ENCODE measurements at places on chromosomes 6 and 20.
A peak's percentile ranks its signal among the peaks of the same experiment; 100 is the strongest.

- no peak for DNase-seq
These were observed 112.9 kb downstream of the FOXO3 start for GRCh38 chr6:108673602-108674001.

DNA sequence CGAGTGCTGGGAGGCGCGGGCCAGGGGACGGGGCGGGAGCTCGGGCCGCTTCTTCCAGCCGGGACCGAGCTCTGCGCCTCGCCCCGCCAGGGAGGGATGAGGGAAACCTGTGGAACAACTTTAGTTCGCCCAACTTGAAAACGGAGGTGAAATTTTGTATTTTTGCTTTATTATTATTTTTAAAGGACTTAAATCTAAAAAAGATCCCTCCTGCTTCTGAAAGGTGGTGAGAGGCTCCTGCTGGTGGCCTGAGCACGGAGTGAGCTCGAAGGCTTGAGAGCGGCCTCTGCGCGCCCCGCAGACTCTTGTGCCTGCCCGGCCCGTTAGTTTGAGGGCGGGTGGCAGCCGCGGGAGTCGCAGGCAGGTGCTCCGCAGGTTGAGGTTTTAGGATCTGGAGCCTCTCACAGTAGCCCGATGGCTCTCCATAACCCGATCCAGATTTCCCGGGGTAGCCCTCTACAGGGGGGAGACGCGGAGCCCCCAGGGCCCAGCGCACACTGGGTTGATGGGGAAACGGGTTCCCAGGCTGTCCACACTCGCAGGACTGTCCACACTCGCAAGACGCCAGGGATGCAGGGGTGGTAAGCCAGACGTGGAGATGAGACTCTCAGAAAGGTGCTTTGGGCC, 46.2 kb upstream of the SUPT3H start:
- DNase-seq: peak; percentile 50

DNA sequence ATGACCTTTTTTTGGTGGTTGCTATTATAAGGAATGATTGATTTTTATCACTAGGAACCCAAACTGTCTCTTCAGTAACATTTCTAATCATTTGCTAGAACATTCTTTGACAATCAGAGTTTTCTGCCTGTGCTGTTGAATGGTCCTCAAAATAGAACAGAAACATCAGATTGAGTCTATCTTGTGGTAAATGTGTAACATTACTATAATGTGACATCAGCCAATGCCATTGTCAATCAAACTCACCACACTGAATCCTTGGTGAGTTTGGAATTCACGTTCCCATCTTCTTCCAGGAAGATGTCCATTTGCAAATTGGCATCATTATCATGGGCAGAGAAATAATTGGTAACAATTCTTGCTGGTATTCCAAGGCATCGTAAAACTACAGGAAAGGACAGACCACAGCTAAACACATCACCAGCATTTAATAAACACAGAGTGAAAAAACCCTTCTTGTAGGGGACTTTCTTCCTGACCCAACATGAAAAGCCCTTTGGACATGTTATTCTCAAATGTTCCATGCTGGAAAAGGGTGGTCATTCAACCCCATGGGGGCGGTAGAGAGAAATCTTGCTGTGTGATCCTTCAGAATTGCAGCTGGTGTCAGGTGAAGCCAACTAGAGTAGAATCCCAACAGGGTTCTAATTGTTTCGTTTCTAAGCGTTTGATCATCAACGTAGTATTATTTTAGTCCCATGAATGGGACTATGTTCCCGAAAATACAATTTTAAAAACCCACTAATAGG, 98.5 kb downstream of the F13A1 start:
- peak; percentile 48 for DNase-seq

GRCh38 chr6:40509716-40510260, 77.4 kb downstream of the LRFN2 start:
- no peak for DNase-seq

- no peak for DNase-seq
These were observed 1.9 kb upstream of the NR2E1 start for GRCh38 chr6:108163644-108164542.

GRCh38 chr6:161922631-161923119, 648.8 kb upstream of the AGPAT4 start:
- peak; percentile 78 for DNase-seq

DNA sequence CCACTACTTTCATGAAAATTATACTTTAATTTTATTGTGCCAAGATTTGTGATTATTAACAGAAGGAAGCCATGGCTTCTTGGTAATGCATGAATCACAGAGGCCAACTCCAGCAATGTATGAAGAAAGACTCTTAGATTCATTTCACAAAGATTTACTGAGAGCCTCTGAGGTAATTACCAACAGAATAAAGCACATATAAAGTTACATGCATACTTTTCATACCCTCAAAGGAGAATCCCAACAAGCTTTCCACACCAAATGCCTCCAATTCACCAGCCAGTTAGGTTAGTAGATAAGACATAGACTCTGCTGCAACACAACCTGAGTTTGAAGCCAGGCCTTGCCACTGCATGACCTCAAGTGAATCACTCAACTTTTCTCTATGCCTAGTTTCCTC, 41.9 kb downstream of the HBS1L start:
- DNase-seq: no peak

DNA sequence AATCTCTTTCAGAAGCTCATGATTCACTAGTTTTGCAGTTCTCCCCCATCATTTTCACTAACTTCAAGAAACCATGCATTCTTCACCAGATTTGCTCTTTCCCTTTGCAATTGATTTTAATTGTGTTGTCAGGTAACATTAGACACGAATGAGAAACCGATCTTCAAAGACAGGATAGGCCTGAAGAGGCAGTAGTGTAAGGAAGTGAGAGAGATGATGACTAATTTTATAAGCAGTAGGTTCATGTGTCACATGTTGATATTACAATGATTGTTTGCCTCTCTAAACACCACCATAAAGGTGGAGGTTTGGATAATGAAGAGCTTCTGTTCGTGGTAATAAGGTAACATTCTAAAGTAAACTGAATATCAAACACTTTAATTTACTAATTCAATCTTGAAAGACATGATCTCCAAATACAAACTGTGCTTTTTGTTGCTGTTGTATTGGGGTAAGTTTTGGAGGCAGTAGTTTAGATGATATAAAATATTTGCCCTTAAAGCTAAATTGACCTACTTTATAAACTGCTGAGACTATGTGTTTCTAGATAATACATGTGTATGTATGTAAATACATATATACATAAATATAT, 207.2 kb downstream of the PHACTR1 start:
- DNase-seq: no peak

DNA sequence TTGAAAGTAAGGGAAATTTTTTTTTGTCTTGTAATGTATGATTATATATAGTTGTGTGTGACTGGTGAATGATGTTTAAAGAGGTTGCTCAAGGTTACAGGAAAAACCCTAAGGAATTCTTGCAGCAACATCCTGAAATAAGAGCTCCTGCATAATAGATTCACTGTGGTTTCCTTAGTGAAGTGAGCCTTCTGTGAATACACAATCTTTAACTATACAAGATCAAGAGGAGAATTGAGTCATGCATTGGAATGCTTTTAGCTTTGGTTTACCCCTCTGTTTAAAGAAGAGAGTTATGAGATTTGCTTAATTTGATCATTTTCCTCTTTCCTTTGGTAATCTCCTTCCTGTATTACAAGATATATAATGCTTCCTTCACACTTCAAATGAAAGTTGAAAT, 141.6 kb upstream of the EYA4 start:
- DNase-seq: no peak

DNA sequence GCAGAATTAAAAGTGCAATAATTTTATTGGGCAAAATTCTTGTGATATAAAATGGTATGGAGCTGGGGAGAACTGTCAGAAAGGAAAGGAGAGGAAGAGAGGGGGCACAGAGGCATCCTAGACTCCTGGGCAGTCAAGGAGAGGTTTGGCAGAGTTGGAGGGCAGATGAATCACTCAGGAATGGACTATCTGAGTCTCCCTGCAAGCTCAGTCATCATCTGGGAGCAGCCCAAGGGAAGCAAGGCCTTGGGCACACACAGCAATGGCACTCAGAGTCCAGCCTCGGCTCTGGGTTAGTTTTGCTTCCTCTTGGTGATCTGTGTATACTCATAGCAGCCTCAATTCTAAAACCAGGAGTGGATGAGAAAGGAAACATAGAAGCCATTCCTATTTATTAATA, 67.2 kb downstream of the SLC22A1 start:
- DNase-seq: no peak

- DNase-seq: no peak
These were observed 16.5 kb downstream of the NCOA7 start for GRCh38 chr6:125807293-125807692.
